ELF-1 (cell line): ENCODE measurements at places on chromosomes 6 and 20.

DNA sequence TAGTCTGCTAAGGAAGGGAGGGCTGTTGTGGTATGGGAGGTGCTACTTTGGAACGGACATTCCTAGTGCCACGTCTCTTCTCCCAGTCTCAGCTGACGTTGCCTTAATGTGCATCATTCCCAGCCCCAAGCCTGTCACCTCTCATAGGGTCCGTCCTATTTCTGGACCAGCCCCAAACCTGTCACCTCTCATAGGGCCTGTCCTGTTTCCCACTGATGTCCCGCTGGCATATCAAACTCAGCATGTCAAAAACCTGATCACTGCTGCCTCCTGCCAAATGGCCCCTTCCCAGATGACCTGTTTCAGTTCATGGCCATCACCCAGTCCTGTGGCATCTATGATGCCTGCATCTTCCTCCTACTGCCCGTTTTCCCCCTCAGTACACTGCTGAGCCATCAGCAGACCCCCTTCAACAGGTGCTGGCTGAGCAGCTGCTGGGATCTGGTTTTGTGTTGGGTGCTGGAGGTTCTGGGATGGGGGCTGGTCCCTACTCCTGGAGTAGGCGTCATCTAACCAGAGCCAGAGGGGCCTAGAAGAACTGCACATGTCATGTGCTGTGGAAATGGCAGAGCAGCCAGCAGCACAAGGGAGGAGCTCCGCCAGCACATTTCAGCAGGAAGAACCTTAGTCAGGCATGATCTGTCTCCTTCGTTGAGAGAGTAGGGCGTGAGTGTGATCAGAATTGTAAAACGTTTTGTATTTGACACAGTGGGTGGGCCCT is 3.3 kb downstream of the ENTPD6 start:
- no peak for DNase-seq

DNA sequence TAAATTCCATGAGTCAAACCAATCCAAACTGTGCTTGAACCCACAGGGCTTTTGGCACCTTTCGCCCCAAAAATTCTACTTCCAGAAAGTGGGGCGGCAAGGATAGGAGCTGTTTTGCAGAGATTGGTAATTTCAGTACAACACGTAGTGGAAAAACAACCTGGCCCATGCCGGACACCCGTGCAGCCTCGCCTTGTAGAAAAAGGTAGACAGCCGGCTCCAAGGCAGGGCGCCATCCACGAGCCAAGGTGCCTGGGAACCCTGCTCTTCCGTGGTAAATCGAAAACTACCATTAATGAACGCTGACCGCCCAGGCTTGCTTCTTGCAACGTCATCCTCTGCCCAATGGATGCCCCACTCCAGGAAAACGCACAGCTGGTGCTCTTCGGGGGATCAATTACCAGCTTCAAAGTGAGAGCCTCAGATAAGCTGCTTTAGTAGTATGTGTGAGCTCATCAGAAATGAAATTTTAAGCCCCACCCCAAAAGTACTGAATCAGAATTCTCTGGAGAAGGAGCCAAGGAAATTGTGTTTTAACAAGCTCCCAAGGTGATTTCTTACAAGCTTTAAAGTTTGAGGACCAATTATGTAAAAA is 1.8 kb downstream of the OOEP start:
- DNase-seq = no peak

GRCh38 chr20:6887966-6888365 is 120.5 kb downstream of the BMP2 start:
- DNase-seq = no peak

DNA sequence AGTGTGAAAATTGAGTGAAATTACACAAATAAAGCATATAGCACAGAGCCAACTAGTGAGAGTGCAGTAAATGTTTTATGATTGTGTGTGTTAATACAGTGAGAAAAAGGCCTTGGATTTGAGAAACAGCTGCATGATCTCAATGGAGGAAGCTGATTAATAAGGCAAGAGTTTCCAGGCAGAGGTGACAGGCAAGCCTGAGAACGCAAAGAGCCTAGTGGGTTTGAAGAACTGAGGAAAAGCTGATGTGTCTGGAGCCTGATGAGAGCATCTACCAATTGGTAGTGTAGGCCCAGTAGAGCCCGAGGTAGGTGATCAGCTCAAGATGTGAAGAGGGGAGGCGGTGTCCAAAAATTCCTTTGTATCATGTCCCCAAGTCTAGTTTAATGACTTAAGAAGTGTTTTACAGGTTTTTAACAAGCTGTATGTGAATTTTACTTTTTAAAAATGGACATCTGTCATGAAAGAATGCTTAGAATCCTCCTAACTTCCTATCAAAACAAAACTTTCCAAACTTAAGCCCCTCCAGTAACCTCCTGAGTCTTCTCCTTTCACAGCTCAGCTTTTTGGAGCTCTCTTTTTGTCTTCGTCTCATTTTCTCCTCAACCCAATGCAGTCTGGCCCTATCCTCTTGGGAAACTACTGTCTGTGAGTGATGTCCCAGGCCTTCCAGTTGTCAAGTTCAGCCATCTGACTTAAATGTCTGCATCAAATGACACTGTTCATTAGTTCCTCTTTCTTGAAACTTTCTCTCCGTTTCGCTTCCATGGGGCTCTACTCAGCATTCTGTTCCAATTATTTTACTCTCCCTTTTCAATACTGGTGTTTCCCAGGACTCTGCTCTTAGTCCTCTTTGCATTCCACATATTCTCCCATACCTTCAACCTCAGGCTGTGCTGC is 1.2 kb downstream of the CDC40 start:
- no peak for DNase-seq

DNA sequence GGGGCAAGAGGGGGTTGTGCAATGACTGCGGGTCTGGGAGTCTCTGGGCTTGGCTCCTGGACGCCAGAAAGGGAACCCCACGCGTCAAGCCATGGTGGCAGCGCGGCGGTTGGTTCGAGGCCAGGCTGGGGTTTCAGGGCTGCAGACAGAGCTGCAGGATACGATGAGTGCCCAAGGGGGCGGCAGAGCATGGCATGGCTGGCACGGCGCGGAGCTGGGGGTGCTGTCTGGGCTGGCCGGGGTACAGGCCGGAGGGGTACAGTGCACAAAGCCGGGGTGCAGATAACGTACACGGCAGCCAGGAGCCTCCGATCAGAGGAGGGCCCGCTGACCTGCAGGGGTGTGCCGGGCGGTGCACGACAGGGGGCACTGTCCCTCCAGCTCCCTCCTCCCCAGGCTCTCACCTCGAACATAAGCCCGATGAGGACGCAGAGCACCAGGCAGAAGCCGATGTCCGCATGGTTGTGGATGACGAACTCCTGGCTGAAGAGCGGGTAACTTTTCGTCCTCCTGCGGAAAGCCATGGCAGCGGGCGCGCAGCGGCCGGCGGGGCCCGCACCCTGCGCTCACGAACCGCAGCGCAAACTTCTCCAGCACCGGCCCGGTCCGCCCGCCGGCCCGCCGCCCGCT is 353 bp downstream of the TRAM2 start:
- peak; percentile 88 for DNase-seq

GRCh38 chr6:151917531-151918329 is 110.2 kb downstream of the ESR1 start:
- DNase-seq = no peak

DNA sequence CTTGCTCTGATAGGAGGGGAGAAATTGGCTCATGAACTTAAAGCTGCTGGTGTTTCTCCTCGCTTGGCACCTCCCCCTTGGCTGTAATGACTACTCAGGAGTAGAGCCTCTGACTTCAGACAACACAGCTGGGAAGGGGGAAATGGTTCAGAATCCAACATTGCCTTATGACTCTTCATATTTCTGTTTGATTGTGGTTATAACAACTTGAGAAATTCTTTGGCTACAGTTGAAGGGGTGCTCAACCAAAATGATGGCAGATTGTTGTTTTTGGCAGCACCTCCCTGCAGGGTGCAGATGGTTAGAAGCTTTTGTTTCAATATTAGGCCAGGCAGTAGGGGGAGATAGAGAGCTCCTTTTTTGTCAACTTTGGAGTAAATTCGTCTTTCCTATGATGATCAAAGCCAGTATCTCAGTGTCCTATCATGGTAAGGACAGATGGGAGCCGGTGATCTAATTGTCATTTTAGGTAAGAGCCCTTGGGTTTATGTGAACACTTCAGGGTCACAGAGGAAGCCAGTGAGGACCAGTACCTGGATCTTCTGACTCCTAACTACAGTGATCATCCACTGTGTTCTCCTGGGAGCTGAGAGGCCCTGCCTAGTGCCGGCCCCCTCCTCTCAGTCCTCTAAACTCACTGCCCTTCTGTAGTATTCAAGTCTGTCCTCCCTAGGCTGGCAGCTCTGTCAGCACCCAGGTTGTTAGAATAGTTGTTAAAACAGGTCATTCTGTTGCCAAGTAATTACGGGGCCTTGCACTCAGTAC is 39.9 kb downstream of the RPRD1B start:
- DNase-seq = peak; percentile 64

- no peak for DNase-seq
Measured at GRCh38 chr6:167648501-167649278, 178.0 kb upstream of the AFDN start.
